ENCODE measurements at places on chromosomes 1 and 21. TPM values are rescaled to one million over a fixed set of nuclear protein-coding genes. Genes with fewer than 3 reads are reported as not detected.

CYP4A22 gene
- not detected for total RNA-seq

NHLH1 gene
- 0.69 TPM for total RNA-seq

WNT3A gene
- total RNA-seq: 0.12 TPM

DNA sequence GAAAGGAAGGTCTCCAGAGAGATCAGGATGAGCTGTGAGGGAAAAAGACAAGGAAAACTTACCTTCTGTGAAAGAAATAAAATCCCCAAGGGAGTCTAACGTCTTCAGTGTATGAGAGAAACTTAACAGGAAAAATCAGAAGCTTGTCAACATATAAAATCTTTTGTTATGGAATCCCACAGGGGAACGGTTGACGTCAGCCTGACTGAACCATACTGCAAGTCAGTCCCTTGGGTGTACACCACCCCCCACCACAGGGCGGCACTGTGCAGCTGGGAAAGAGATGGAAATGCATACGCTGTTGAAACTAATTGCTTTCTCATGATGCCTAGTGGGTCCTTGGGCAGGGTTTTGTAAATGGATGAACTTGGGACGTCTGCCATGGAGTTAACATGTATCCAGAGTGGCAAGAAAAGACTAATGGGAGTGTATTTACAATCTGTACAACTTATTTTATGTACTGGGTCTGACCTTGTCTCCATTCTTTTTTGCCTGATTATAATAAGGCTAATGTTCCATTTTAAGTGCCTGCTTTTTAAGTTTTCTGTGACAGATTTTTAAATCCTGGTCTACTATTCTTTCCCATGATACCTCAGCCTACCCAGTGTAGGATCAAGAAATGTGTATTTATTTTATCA lies 22.7 kb downstream of the UTP25 start:
- no peaks in the 10 kb centered on the region for H3K4me1 ChIP-seq
- no peaks in the 10 kb centered on the region for H3K27me3 ChIP-seq
- no peak overlapping the region for H3K27ac ChIP-seq
- H3K4me3 ChIP-seq: no peak overlapping the region
- peaks cover 9% of the 10 kb centered on the region for H3K36me3 ChIP-seq
- DNase-seq: peak; percentile 78

- no peak overlapping the region for H3K4me3 ChIP-seq
- H3K4me1 ChIP-seq: no peaks in the 10 kb centered on the region
- DNase-seq: no peak
- H3K27me3 ChIP-seq: no peaks in the 10 kb centered on the region
These were observed 52.0 kb downstream of the ZC3H11B start for GRCh38 chr1:219560856-219561255.

- no peaks in the 10 kb centered on the region for H3K27me3 ChIP-seq
- no peak overlapping the region for H3K27ac ChIP-seq
- no peaks in the 10 kb centered on the region for H3K36me3 ChIP-seq
- H3K4me3 ChIP-seq: no peak overlapping the region
- H3K4me1 ChIP-seq: no peaks in the 10 kb centered on the region
These were observed 39.7 kb downstream of the CHML start for GRCh38 chr1:241600496-241600901.

- H3K27me3 ChIP-seq: no peaks in the 10 kb centered on the region
- H3K36me3 ChIP-seq: no peaks in the 10 kb centered on the region
- DNase-seq: no peak
- H3K27ac ChIP-seq: no peak overlapping the region
These were observed 116.9 kb downstream of the PTPRC start for GRCh38 chr1:198755715-198756114.

DNA sequence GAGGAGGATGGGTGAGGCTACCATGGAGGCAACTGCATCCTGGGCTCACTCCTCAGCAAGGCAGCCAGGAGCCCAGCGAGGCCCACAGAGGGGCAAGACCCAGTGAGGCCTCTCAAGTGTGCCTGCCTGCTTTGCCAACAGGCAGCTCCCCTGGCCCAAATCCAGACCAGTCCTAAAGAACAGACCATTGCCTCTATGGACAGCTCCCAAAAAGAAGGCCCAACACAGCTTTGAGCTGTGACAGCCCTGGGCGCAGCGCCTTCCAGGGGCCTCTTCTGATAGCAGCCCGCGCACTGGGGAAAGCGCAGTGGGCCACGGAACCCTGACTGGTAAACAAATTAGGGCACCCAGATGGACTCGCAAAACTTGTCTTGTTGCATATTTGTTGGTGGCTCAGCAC lies 25.5 kb downstream of the C1orf198 start:
- no peaks in the 10 kb centered on the region for H3K27me3 ChIP-seq
- no peaks in the 10 kb centered on the region for H3K4me1 ChIP-seq

DNA sequence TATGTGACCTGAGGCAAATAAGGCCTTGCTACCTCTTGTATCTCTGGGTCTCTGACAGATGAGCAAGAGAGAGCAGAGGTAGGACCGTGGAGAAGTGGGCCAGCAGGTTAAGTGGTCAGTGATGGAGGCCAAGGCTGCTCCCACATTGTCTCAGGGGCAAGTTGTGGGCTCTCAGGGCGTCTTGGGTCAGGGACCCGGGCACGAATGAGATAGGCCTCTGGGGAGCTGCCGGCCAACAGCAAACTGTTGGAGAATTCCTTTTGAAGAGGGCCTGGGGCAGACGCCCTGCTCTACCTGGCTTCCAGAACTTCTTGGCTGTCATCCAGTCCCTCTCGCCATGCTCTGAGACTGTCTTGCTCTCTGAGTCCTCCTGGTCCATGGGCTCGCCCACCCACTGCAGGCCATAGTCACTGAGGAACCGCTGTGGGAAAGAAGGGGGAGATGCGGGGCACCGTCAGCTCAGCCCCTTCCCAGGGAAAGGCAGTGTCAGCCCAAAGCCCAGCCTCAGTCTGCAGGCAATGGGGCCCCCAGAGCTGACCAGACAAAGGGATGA lies 12.4 kb downstream of the UBXN11 start:
- H3K27me3 ChIP-seq: no peaks in the 10 kb centered on the region
- H3K4me1 ChIP-seq: peaks cover 4% of the 10 kb centered on the region
- no peak overlapping the region for H3K4me3 ChIP-seq
- no peaks in the 10 kb centered on the region for H3K36me3 ChIP-seq

GRCh38 chr1:109617291-109617801 lies 2.1 kb downstream of the GNAT2 start:
- H3K27me3 ChIP-seq: no peaks in the 10 kb centered on the region
- H3K27ac ChIP-seq: peak overlapping the region; percentile 75
- H3K36me3 ChIP-seq: no peaks in the 10 kb centered on the region
- peak; percentile 52 for DNase-seq
- no peak overlapping the region for H3K4me3 ChIP-seq
- H3K4me1 ChIP-seq: peaks cover 25% of the 10 kb centered on the region
